ENCODE measurements at places on chromosomes 7 and 10. TPM values are rescaled to one million over a fixed set of nuclear protein-coding genes. Genes with fewer than 3 reads are reported as not detected.

The VWA2 gene
- 2.6 TPM for total RNA-seq

The CYCS gene
- 344 TPM for total RNA-seq

DNA sequence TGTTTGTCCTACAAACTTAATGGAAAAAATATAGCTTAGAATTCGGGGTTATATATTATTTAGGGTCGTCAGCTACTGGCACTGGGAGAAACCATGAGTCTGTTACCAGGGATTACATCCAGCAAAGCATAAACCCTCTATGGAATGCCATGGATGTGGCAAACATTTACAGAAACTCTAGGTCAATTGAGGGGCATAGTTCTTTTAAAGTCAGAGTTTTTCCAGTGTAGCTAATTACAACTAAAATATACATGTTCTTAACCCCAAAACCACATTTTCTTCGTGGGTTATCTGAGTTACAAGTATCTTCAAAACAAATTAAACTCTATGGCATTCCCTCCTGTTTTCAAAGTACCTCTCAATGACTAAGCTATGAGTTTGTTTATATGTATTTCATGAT lies 99.3 kb upstream of the THSD7A start:
- no peak for DNase-seq

DNA sequence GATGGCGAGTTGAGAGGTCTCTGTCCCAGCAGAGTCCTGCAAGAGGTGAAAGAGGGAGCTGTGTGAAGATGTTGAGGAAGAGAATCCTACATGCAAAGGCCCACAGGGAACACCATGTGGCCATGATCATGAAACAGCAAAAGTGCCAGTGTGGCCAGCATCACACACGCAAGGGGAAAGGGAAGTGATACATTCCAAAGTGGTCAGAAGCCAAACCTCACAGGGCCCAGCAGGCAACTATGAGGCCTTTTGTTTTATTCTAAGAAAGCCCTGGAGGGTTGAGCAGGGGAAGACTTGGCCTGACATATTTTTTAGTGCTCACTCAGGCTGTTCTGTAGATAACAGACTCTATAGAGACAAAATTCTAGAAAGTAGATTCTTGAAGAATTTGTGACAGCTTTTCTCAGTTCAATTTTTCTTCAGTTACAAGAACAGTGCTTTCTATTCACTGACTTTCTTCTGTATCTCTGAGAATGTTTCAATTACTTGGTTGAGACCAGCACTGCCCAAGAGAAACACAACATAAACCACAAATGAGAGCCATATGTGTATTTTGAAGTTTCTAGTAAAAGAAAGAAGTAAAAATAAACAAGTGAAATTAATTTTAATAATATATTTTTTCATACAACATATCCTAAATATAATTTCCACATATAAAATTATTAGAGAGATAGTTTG lies 82.3 kb downstream of the HTR7 start:
- no peak for DNase-seq

Measured in colonic mucosa (tissue), 4 donors.